ENCODE measurements at places on chromosomes 4 and X.
A peak's percentile ranks its signal among the peaks of the same experiment; 100 is the strongest.

DNA sequence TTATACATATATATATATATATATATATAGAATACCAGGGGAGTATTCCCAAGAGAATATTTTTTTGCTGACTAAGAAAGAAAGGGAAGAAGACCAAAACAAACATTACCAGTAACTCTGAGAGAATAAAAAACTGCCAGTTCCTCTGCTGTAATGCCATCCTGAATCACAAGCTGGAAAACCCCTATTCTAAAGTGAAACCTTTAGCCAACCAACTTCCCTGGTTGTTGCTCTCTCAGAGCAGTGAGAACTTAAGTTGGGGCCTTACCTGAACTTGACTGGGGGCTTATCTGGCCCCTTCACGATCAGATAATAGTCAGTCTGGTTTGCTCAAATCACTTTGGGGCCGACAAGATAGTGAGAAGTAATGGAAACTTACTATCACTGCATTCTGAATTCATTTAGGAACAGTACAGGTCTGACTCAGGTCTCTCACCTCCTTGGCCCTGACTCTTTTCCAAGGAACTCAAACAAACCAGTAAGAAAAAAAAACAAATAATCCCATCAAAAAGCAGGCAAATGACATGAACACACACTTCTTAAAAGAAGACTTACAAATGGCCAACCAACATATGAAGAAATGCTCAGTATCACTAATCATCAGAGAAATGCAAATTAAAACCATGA, 62.5 kb downstream of the CD40LG start:
- peak; percentile 11 for DNase-seq

GRCh38 chrX:50770702-50771101, 43.3 kb downstream of the SHROOM4 start:
- DNase-seq: no peak

DNA sequence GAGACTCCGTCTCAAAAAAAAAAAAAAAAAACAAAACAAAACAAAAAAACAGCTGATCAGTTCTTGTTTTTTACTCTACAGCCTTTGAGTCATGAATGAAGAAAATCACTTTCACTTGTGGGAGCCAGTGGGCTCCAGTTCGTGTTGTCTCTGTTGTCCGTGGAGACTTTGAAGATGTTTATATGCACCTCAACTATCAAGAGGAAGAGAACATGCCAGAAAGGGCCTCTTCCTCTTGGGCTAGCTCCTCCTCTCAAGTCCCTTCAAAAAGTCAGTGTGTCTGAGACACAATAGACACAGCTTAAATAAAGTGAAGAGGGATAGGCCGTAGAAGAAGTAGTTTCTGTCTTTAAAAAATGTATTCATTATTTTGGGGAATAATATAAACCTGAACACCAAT, 182.7 kb downstream of the KDR start:
- peak; percentile 15 for DNase-seq

GRCh38 chrX:45847961-45848360, 647.3 kb upstream of the DIPK2B start:
- DNase-seq: peak; percentile 18
